ENCODE measurements at places on chromosomes 6 and 20. TPM values are rescaled to one million over a fixed set of nuclear protein-coding genes. Genes with fewer than 3 reads are reported as not detected.

The SCGN gene
- not detected for total RNA-seq

The VSX1 gene
- not detected for total RNA-seq

The ADTRP gene
- total RNA-seq: 0.26 TPM

The OR2B3 gene
- total RNA-seq: not detected

The DEFB115 gene
- not detected for total RNA-seq

The CPNE5 gene
- not detected for total RNA-seq

The CD93 gene
- total RNA-seq: 8.6 TPM

The ERVFRD-1 gene
- not detected for total RNA-seq

The PAX1 gene
- total RNA-seq: not detected

The BTNL2 gene
- total RNA-seq: not detected

The SGK2 gene
- not detected for total RNA-seq

The PSMB1 gene
- 407 TPM for total RNA-seq

The MAS1 gene
- not detected for total RNA-seq

The HS3ST5 gene
- under 0.01 TPM for total RNA-seq

The TNF gene
- total RNA-seq: not detected

The VSTM2L gene
- total RNA-seq: 6.1 TPM

The ARMC2 gene
- total RNA-seq: 1.9 TPM

The MYB gene
- 2.5 TPM for total RNA-seq

The TNFRSF6B gene
- total RNA-seq: 144 TPM

The MOXD1 gene
- 16.0 TPM for total RNA-seq

The CCN2 gene
- total RNA-seq: 135 TPM

The GNRH2 gene
- not detected for total RNA-seq

The MRAP2 gene
- total RNA-seq: 0.13 TPM

The ZNF133 gene
- total RNA-seq: 22.5 TPM

The HEY2 gene
- not detected for total RNA-seq

The MAFB gene
- total RNA-seq: 0.39 TPM

The TTK gene
- 22.0 TPM for total RNA-seq

The HDGFL1 gene
- total RNA-seq: not detected

The DNMT3B gene
- total RNA-seq: 2.3 TPM

The CLIC5 gene
- not detected for total RNA-seq

The MTCH1 gene
- total RNA-seq: 265 TPM

The SLC35B3 gene
- 19.4 TPM for total RNA-seq

The RWDD2A gene
- total RNA-seq: 6.2 TPM

The PSMF1 gene
- 118 TPM for total RNA-seq

The STX7 gene
- total RNA-seq: 13.8 TPM

The MUC21 gene
- not detected for total RNA-seq

The CGA gene
- total RNA-seq: not detected

The WFDC5 gene
- not detected for total RNA-seq

The ASIP gene
- total RNA-seq: not detected

The LSM14B gene
- 19.4 TPM for total RNA-seq

The WFDC12 gene
- not detected for total RNA-seq

The ARMH2 gene
- total RNA-seq: not detected

The CRISP3 gene
- total RNA-seq: not detected

The SLC16A10 gene
- not detected for total RNA-seq

The HRH3 gene
- not detected for total RNA-seq

The CLPSL1 gene
- total RNA-seq: not detected
